ENCODE measurements at places on chromosomes 3 and 15.

DNA sequence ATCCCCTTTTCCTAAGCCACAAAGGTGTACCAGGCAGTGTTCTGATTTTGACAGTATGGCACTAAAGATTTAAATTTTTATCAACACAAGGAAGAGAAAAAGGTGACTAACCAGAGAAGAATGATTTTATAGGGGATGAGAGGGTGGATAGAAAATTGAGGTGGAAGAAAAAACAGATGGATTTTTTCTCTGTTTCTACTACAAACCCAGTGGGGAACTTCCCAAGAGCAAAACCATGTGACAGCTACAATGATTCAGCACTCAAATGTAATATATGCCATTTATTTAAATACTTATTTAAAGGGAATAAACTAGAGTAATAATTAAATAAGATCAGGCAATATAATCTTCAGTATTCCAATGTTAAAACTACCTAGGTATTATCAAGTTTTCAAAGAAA is 11.1 kb downstream of the DCUN1D1 start:
- DNase-seq: no peak

DNA sequence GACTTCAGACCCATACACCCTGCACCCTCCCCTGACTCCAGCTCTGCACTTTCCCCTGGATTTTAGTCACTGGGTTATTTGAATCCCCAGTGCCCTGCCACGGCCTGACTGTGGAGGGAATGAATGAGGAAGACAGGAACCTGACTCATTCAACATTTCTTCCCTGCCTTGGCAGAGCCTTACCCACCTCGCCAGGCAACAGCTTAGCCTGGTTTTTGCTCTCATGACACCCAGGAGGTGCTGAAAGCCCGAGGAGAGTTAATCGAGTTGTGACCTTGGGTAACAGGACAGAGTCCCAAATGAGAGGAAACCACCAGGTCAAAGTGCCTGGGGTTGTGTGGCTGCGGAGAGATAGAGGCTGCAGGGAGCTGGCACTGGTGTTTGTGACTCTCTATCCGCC is 128.3 kb downstream of the SMAD6 start:
- DNase-seq: no peak

- no peak for DNase-seq
Measured at GRCh38 chr3:151121016-151121415, 35.6 kb downstream of the MED12L start.

GRCh38 chr3:110296885-110297284 is 774.7 kb upstream of the NECTIN3 start:
- DNase-seq: no peak

DNA sequence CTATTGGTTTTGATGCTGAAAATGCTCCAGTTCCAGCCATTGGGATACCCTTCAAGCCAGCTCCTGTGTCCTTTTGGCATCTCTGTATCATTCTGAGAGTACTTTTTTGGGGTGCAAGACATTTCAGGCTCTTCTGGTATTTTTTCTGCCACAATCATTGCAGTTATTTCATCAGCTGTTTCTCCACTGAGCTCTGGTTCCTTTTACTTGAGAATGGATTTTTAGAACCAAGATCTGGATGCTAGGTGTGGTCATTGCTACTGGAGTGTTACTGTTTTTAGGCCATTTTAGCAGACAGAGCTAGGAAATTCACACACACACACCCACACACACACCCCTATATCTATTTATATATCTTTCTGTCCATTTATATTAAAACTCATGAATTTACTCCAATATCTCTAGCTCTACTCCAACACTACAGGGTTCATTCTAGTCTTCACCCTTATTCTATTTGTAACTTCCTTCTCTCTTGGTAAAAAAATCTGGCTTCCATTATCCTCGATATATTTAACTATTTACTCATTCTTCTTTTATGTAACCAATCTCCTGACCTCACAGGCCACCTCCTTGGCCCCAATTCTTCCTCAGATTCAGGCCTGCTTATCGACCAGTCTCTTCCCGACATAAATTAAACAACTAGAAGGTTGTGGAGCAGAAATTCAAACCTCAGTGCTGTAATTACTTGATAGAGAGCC is 17.0 kb downstream of the SLC35G2 start:
- DNase-seq: no peak

- DNase-seq: peak; percentile 12
Measured at GRCh38 chr3:194133661-194134230, 2.2 kb upstream of the HES1 start.

DNA sequence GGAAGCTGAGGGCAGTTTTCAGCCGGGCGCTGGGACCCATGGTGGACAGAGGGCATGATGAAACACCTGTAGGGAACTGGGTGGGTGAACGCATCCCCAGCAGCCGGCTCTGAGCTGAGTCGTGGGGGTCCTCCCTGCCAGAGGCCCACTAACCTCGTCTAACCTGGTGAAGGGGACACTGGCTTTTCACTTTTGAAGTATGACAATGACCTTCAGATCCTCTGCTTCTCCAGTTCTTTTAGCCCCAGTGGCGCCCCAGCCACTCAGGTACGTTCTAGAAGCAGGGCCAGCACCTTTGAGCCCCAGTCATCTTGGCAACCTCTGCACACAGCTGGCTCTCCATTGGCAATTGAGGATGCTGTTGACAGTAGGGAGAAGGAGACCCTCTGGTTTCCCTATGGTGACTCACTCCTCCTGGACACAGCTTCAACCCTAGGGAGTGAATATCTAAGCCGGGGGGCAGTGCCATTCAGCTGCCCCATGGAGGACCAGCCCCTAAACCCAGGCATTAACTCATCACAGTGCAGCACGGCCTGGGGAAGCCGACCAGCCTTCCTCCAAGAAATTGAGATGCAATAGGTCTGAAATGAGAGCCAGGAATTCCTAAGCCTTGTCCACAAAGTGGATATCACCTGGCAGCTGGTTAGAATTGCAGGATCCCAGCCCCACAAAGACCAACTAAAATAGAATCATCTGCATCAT is 46.1 kb downstream of the CMTM6 start:
- DNase-seq: no peak

DNA sequence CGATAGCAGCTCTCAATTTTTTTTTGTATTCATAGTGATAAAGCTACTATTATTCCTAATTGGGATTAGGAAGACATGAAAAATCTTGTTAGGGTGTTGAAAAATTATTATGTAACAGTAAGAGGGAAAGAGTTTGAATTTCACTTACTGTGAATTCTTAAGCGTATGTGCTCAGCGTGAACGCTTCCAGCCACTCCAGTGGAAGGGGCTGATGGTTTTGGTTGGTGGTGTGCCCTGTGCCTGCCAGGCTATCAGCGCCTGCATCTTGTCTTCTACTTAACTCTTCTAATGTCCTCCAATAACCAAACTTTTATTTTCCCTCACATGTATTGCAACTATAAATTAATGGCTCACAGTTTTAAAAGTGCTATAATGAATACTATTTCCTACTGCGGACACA is 22.5 kb downstream of the CDIN1 start:
- no peak for DNase-seq

DNA sequence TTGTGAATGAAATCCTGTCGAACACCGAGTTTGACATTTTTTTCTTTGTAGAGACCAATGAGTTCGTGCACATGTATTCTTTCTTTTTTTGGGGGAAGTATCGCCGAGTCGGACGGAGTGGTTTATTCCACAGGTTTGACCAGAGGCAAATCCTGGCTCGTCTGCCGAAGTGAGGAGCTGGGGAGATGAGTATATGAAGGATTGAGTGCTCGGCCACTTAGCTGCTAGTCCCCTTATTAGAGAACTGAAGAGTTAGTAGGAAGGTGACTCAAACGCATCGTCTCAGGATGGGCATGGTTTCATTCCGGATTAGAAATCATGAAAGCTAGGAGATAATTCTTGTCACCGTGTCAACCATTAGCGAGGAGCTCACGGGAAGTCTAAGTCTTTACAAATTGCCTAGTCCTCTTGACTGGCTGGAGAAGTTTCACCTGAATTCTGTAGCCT is 154.7 kb upstream of the GOLIM4 start:
- DNase-seq: no peak

DNA sequence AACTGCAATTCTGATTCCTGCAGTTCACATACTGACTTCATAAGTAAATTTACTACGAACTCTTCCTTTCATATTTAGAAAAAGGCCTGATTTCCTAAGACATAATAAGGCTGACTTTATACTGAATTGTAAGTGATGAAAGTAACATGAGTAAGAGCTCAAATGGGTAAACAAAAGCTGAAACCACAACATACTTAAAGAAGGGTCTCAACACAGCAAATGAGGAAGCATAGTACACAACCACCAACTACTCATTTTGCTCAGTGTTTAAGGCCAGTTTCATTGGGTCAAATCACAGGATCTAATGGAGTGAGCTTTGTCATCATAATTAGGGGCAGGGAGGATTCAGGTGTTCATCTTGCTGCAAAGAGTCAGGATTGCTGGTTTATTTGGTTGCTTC is 81.4 kb downstream of the SETD2 start:
- DNase-seq: no peak

DNA sequence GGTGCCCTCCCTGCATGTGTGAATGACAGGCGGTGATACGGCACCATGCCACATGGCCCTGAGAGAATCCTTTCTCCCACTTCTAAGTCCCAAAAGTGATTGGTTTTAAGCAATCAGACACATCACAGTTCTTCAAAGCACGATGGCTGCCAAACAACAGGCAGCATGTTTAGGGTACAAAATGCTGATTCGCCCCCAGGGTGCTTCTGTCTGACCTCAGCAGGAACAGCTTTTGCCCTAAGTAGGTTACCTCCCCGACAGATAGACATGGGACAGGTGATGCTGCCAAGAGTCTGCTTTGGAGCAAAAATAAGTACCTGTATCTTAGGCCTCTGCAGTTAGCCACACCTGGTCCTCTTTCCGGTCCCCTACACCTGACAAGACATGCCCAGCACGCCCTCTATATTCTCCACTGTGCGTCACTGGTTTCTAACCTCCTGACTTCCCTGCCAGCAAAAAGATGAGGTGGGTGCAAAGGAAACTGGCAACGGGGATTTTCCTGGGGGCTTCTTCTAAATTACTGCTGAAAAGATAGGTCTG is 549.8 kb downstream of the FOXP1 start:
- DNase-seq: no peak

GRCh38 chr15:45829336-45830153 is 194.7 kb downstream of the SQOR start:
- no peak for DNase-seq

- no peak for DNase-seq
Measured at GRCh38 chr3:175651716-175652115, 792.6 kb downstream of the NAALADL2 start.

GRCh38 chr3:64340641-64341101 is 115.4 kb upstream of the PRICKLE2 start:
- no peak for DNase-seq

DNA sequence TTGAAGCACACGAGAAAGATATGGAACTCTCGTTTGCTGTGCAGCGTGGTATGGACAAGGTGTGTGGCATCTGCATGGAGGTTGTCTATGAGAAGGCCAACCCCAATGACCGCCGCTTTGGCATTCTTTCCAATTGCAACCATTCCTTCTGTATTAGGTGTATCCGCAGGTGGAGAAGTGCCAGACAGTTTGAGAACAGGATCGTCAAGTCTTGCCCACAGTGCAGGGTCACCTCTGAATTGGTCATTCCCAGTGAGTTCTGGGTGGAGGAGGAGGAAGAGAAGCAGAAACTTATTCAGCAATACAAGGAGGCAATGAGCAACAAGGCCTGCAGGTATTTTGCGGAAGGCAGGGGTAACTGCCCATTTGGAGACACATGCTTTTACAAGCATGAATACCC is 1.2 kb downstream of the MKRN3 start:
- no peak for DNase-seq

GRCh38 chr15:36843822-36844221 is 256.5 kb downstream of the MEIS2 start:
- no peak for DNase-seq

DNA sequence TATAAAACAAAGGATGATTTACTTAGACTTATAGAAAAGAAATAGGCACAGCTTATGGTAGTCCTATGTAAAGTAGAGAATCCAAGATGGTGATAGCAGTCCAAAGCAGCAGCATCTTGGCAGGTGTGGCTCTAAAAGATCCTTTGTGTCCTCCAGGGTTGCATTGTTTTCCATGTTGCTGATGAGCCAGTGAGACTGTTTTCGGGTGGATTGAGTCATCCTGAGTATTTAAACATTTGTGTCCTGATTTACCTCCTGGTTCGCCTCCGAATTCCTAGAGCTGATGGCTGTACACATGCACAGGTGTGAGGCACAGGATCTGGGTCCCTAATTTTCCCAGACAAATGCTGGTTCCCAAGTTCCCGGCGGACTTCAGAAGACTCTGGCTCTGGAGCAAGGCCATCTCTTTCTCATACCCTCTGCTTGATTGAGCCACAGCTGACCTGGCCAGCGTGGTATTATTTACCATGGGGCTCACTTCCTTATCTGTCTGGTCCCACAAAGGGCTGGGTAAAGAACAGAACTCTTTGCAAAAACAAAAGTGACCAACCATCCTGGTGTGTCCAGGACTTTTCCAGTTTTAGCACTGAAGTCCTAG is 51.0 kb downstream of the ARNT2 start:
- no peak for DNase-seq

DNA sequence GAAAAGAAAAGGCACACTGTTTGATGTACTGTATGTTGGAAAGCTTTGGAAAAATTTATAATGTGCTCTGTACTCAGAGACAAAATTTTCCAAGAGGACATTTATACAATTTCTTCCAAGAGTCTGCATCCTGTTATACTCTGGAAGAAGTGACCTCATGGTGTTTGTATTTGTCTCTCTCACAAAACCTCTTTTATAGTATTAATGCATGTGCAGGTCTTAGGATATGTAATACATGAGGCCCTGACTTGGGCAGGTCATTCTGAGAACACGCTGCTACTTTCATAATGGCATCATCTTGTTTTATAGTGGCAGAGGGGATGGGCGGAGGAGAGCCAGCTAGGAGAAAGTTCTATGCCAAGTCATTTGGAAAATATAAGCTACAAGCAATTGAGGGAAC is 72.0 kb upstream of the P3H2 start:
- no peak for DNase-seq

DNA sequence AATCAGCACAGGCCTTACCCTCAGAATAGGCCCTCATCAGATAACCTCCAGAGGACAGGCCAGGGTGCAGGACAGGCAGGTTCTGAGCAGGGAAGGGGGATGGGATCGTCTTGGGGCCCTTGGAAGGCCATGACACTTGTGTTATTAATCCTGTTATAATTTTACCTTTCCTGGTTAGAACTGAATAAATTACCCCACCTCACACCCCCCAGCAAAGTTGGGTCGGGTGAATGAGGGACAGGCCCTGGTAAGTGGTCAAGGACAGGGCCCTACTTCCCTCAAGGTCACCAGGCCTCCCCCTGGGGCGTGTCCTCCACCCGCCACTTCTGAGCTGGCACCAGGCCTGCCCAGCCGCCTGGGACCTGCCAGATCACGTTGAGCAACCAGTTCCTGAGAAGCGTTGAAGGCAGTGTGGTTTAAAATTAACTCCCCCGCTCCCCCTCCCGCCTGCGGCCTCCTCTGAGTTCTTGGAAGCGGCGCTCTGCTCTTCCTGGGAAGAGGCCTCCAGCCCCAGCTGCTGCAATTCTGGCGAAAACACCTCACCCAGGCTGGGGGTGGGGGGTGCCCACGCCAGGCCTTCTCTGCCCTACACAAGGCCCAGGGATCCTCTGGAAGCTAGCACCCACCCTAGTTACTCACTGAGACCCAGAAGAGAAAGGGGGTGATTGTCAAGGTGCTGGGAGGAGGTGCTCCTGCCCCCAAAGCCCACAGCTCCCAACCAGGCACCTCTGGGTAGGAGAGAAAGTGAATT is 10.6 kb downstream of the CISH start:
- peak; percentile 89 for DNase-seq
